ENCODE measurements at places on chromosomes 11 and 22. TPM values are rescaled to one million over a fixed set of nuclear protein-coding genes. Genes with fewer than 3 reads are reported as not detected.

- no peak overlapping the region for H3K4me3 ChIP-seq
- no peaks in the 10 kb centered on the region for H3K36me3 ChIP-seq
Measured at GRCh38 chr11:69217276-69218105, 61.8 kb downstream of the SMIM38 start.

DNA sequence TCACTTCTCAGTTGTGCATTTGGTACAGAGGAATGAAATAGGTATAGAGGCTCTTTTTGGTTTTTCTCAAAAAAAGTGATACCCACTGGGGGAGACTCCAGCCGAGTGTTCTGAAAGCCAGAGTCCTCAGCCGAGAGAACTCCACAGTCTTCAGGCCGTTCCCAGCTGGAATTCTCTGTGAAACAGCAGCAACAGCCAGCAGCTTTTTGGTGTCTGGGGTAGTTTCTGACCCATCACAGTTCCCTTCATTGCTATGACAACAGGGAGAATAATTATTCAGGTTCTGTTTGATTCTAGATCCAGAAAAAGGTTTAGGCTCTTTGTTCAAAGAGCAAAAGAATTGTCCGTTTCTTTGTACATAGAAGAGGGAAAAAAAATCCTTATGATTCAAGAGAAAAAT lies 84.6 kb downstream of the C22orf31 start:
- H3K4me1 ChIP-seq = peaks cover 24% of the 10 kb centered on the region
- H3K27me3 ChIP-seq = peaks cover 54% of the 10 kb centered on the region
- no peak overlapping the region for H3K4me3 ChIP-seq
- no peak for DNase-seq
- H3K36me3 ChIP-seq = no peaks in the 10 kb centered on the region

TMEM151A gene
- total RNA-seq = not detected

DNA sequence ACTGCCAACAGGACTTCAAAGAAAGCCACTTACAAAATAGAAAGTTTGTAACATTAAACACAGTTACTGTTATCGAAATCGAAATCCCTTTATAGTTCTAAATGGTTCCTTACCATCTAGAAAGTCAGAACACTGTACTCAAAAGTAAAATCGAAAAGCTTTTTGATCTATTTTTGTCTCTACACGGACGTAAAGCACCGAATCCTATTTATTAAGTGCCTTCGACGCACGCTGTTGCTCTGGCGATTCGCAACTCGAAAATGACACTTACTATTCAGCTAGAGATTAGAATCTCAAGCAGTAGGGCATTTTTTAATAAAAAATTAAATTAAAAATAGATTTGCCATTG lies 78.3 kb downstream of the LARGE1 start:
- H3K27me3 ChIP-seq = no peaks in the 10 kb centered on the region
- H3K4me3 ChIP-seq = no peak overlapping the region
- H3K4me1 ChIP-seq = no peaks in the 10 kb centered on the region
- H3K27ac ChIP-seq = no peak overlapping the region
- no peak for DNase-seq
- peaks cover 1% of the 10 kb centered on the region for H3K36me3 ChIP-seq

DNAJC4 gene
- 42.2 TPM for total RNA-seq

DNA sequence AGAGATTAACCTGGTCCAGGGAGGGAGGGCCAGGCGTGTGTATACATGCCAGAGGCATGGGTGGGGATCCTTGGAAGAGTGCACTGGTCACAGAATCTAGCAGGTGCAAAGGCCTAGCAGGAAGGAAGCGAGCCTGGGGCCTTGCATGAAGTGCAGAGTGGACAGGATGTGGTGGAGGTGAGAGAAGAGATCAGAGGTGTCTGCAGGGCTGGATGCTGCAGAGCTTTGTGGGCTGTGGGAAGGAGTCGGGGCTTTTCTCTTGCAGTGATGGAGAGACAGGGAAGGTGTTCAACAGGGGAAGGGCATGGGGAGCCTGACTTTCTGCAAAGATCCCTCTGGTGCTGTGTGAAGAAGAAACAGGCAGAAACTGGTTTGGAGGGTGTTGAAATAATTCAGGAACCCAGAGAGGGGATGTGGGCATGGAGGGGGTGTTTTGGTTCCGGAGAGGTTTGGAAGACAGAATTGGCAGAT lies 2.5 kb upstream of the TPST2 start:
- DNase-seq = peak; percentile 62
- H3K27me3 ChIP-seq = no peaks in the 10 kb centered on the region
- H3K27ac ChIP-seq = peak overlapping the region; percentile 5
- peaks cover 61% of the 10 kb centered on the region for H3K4me1 ChIP-seq

FGF19 gene
- 0.35 TPM for total RNA-seq

- H3K27me3 ChIP-seq = peaks cover 6% of the 10 kb centered on the region
- no peak for DNase-seq
- H3K4me3 ChIP-seq = no peak overlapping the region
- no peaks in the 10 kb centered on the region for H3K36me3 ChIP-seq
- H3K27ac ChIP-seq = no peak overlapping the region
Measured at GRCh38 chr11:125448136-125448535, 47.9 kb downstream of the FEZ1 start.

DNA sequence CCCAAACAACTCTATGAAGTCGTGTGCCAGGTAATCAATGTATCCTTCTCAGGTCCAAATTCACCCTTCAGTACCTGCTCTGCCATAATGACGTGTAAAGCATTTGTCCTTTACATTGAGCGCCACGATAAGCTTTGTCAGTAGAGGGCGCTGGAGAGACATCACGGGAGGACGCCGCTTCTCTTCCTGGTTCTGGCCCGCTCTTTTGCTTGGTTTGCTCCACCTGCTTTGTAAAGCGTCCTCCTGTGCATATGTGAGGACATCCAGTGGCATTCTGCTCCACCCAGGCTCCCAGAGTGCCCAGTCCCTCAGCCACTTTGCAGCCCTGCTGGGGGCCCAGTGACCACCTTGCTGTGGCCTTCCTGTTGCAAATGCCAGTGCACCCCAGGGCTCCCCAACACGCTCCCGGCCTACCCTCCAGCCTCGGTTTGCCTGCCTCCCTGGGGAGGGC lies 61.1 kb downstream of the WT1 start:
- H3K4me1 ChIP-seq = no peaks in the 10 kb centered on the region
- H3K4me3 ChIP-seq = no peak overlapping the region
- H3K27me3 ChIP-seq = peaks cover 5% of the 10 kb centered on the region
- DNase-seq = peak; percentile 55

All from activated T-cell treated with anti-CD3 and anti-CD28 coated beads, Interleukin-2, amount 50 U/mL, for 72 hours (primary cell).